ENCODE measurements at places on chromosomes 16 and 17.

DNA sequence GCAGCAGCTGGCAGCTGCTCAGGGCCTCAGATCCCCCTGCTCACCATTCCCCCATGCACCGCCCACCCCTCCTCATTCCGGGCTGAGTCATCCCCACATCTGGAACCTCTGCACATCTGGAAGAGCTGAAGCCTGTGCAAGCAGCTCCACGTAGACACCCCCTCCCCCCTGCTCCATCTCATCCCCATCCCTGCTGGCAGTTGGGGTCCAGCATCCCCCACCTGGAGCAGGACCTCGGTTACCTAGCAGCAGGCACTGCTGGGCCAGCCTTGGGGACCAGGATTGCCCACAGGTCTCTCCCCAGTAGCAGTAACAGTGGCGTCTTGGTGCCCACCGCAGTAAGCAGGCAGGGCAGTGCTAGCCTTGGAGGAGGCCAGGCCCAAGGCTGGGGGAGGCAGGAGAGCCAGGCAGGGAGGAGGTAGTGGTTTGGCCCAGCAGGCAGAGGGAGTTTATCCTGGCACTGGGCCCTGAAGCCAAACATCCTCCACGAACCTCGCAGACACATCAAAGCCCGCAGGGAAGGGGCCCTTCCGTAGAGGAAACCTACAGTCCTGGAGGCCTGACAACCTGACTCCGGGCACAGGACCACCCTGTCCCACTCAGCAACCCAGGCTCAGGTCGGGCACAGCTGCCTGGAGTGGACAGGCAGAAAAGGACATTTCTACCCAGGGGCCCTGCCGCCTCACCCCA lies 7.7 kb upstream of the TMEM92 start:
- peak; percentile 16 for DNase-seq

- DNase-seq, result no peak
Measured at GRCh38 chr17:48609759-48610281, 997 bp downstream of the HOXB7 start.

- DNase-seq, result no peak
Measured at GRCh38 chr16:15641753-15642556, 999 bp downstream of the MARF1 start.

- no peak for DNase-seq
Measured at GRCh38 chr17:21258593-21258992, 5.4 kb upstream of the NATD1 start.

Data from T1000 (cell line).